Stimulated activated CD4-positive, alpha-beta T cell treated with anti-CD3 and anti-CD28 coated beads, Interleukin-1b, Interleukin-23, amount 100 ng/mL, for 4 hours (primary cell): ENCODE measurements at places on chromosomes 6 and 20.

DNA sequence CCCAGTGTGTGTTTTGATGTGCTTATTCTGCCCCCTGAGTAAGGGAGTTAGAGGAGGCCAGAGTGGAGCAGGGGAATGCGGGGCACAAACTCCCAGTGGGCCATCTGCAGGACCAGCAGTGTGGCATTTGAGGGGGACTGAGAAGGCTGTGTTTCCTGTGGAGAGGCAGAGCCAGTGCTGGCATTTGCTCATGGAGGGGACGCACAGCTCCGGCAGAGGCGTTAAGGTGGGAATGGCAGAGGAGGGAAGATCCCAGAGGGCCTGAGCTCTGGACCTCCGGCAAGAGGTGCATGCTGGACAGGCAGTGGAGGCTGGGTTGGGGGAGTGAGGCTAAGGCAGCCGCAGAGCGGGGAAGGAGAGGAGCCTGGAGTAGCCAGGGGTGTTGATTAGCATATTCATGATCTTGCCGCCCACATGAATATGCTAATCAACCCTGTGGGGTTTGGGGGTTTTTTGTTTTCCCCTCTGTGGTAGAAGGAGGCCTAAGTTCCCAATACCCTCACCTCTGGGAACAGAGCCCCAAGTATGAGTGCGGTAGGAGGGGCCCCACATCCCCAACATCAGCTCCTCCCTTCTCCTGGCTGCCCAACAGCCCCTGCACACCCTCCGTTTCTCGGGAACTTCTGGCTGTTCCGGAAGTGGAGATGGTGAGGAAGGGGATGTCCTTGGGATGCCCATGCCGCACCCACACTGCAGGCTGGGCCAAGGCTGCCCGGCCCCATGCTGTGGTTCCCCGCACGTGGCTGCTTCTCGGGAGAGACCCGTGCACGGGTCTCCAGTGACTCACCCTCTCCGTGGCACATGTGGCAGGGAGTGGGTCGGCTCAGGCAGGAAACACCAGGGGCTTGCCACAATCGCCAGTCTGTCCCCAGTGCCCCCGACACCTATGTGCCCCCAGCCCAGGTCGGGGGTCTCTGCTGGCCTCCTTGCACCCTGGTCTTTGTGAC, 33.8 kb downstream of the DLGAP4 start:
- no peak for DNase-seq

DNA sequence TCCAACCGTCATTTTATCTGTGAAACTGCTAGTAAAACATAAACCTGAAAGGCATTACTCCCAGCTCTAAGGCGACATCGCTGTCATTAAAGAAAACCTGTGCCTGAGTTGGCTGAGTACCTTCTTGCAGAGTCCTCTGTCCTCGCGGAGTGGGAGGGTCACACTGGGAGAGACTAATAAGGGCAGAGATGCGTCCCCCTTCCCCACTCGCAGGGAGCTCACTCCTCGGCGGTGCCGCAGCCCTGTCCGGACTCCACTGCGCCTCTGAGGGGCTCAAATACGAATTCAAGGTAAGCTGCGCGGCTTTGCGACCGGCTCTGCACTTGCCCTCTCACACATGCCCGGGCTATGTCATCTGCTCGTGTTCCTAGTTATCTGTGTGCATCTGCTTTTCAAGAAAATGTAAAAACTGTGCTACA, at the start of gene COL19A1:
TSS of gene COL19A1 (plus strand) at position 206 of the 419 bp plus-strand sequence. CDS start 13,012 bp downstream, outside the sequence.
- no peak for DNase-seq

DNA sequence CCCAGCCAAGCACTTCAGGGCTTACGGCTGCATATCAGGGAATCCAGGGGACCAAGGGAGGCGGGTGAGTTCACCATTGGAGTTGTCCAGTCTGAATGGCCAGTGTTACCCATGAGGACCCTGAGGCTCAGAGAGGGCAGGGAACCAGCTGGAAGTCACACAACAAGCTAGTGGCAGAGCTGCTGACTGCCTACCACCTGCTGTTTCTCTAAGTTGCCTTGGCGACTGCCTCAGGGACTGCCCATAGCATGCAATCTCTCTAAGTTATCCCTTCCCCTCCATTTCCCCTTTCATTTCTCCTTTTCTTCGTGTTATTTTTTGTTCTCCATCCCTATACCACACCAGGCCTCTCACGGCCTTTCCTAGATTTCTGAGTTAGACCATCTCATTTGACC, 71.8 kb upstream of the SIRPA start:
- DNase-seq: no peak

DNA sequence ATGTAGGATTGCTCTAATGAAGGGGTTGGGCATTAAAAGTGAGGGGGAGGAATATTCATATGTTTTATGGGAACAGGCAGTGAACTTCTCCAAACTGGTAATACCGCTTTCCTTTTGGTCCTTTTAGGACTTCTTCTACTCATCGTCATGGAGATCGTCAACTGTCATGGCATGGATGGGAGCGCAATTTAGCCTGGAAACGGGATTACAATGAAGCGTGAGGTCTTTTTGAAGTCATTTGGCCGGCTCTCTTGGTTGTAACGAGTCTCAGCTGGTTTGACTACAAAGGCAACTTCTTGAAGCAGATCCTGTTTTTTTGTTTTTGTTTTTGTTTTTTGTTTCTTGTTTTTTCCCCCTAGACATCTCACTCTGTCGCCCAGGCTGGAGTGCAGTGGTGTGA, 1.4 kb upstream of the HLA-E start:
- no peak for DNase-seq

DNA sequence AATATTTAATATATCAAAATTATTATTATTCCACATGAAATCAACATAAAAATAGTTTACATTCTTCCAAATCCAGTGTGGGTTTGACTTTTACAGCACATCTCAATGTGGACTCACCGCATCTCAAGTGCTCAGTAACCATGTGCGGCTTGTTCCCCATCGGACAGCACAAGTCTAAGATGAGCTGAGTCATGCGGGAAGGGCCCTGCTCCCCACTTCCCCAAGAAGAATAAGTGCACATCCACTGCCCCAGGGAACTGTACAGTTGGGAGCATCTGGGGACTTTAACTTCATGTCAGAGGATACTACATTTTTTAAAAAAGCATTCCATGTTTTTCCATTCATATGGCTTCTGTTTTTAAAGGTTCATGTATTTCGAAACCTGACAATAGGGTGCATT, 325.6 kb downstream of the BTBD3 start:
- DNase-seq: no peak

DNA sequence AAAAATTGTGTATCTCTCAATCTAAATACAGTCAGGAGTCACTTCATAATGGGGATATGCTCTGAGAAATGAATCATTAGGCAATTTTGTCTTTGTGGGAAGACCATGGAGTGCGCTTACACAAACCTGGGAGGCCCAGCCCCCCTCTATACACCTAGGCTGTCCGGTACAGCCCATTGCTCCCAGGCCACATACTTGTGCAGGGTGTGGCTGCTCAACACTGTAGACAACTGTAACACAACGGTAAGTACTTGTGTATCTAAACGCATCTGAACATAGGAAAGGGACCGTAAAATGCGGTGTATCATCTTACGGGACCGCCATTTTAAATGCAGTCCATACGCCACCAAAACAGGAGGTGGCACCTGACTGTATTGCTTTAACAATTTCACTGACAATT, 58.0 kb upstream of the FRMD1 start:
- DNase-seq: no peak

DNA sequence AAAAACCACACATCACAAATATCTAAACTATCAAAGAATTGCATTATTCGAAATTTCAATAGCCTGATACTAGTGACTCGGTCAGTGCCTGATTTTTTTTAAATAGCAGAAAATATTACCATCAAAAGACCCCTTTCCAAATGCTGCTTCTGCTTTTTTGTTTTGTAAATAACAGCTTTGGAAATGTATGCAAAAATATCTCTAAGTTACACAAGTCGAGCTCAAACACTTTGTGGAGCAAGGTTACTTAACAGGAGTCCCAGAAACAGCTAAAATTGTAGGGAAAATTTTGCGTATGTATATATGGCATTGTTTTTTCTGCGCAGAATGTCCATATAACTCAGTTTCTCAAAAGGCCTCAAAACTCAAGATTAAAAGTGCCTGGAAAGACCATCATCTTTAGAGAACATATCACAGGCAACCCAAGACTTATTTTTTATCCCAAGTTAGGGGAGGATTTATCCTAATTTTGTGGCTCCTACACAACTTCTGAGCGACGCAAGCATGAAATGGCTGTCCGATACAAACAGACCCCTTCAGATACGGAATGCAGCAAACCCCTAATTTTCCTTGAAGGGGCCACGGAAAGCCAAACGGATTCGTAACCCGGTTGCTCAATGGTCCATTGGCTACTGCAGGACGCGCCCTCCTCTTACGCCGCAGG, 1.3 kb downstream of the CEP85L start:
- no peak for DNase-seq

GRCh38 chr6:12884983-12885382, 168.4 kb downstream of the PHACTR1 start:
- no peak for DNase-seq

GRCh38 chr20:4989570-4989969, 11.7 kb downstream of the SLC23A2 start:
- DNase-seq: no peak

- DNase-seq: no peak
These were observed 24.3 kb downstream of the HSF2 start for GRCh38 chr6:122423734-122424133.

DNA sequence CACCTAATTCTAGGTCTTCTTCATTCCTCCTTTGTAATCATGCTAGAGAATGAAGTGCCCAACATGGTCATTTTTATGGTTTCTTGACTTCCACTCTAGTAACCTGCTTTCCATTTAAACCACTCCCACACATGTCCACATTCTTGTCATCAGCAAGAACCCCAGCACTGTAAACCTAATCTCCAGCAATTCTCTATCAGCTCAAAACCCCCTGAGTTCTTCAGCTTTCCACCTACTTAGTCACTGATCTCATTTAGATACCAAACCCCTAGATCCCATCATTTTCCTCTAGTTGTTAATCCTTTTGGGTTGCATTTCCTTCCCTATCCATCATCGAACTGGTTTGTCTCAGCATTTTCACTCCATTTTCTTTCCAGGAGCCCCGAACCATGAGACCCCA, 49.7 kb downstream of the GOPC start:
- DNase-seq: no peak

GRCh38 chr6:131065112-131065823, 2.2 kb upstream of the EPB41L2 start:
- no peak for DNase-seq

GRCh38 chr6:166438211-166438861, 55.6 kb upstream of the MPC1 start:
- DNase-seq: no peak

DNA sequence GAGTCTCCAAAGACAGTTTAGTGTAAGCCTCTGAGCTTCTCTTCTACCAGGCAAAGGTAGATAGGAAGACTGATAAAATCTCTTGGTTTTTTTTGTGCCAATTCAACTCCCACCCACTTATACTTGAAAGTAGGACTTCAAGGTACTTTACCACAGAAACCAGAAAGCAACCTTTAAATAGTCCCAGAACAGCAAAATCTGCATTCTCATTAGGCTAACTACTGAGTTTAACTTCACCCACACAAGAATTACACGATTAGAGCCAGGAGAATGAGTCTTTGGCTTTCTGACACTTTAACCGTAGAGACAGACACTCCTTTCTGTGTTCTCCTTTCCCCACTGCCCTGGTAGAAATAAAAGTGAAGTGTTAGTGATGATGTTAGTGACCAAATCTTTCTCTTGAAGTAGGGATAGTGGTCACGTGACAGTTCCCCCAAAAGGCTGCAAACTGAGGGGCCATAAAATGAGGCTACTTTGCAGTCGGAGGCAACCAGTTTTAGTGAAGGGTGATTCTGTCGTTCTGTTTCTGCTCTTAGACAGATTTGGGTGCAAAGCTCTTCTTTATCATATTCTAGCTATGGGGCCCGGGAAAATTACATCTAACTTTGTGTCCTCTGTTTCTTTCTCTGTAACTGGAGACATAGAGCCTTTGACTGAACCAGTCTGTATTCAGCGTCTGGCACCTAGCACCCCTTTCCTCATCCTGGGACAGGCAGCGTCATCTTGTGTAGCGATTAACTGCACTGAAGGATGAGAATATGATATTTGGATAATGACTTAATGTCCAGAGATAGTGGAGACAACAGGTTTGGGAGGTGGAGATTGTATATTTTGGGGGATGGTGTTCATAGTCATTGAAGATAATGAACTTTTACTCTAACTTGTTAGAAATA, 206.4 kb upstream of the CITED2 start:
- DNase-seq: no peak

DNA sequence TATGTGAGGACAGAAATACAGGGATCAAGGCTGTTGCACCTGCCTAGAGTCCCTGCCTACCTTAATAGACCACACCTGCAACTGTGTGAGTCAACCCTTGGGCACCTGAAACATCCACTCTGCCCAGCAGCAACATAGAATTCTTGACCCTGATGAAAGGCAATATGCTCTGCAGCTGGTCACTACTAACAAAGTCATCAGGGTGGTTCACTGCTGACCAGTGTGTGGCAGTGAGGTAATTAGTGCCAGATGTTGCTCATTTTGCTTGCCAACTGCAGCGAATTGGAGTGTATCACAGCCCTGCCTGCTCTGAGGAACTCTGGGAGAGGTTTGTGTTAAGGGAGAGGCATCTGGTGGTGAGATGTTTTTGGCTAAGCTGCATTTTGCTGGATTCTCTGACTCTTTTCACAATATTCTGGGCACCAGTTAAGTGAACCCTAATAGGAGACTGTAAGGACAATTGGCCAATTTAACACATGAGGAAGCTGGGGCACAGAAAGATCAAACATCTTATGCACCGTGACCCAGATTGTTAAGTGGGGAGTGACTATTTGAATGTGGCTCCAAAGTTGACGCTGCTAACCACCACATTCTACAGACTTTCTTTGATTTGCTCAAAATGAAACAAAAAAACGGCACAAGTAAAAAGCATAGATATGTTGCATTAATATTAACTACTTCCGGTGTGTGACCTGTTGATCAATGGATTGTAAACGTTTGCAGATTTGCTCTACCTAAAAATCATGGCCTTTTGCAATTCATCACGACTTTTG, 61.9 kb upstream of the OPRM1 start:
- no peak for DNase-seq

DNA sequence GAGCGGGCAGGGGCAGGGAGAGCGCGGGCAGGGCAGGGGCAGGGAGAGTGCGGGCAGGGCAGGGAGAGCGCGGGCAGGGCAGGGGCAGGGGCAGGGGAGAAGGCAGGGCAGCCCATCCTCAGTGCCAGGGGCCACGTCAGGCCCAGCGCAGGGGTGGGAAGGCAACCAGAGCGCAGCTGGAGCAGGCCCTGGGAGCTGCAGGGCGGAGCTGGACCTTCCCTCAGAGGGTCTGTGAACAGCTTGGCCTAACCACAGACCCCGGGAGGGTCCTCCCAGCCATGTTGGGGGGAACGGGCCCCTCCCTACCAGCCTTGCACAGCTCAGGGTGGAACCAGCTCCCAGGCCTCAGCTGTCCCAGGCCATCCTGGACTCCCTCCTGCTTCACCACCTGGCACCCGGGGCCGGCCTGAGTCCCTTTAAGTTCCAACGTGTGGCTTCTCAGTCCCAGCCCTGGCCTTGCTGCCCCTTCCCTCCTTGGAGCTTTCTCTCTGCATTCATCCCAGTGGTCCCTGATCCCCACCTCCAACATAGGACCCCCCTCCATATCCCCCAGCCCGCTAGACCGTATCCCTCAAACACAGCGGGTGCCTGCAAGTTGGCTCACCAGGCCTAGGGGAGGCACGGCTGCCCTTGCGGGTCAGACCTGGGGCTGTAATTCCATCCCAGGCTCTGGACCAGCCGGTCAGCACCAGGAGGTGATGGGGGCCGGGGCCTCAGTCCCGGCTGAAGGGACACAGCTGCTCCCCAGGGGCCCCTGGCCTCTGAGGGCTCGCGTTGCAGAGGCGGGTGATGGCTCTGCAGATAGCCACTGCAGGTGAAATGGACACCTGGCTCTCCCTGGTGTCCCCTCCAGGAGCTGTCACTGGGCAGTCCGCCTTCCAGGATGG, 5.6 kb upstream of the ZBTB46 start:
- no peak for DNase-seq
